Ureter (tissue), 1 donor: ENCODE measurements at places on chromosomes 3 and 15. TPM values are rescaled to one million over a fixed set of nuclear protein-coding genes. Genes with fewer than 3 reads are reported as not detected.
A peak's percentile ranks its signal among the peaks of the same experiment; 100 is the strongest.

GRCh38 chr15:89021224-89021623 lies 67.0 kb upstream of the ABHD2 start:
- peak; percentile 57 for DNase-seq

SLC12A1 gene
- not detected for total RNA-seq

- DNase-seq, result no peak
Observed at GRCh38 chr15:88623061-88623460, 1.9 kb downstream of the AEN start.

SLC28A1 gene
- total RNA-seq, result not detected

KIAA1143 gene
- total RNA-seq, result 27.4 TPM

- DNase-seq, result no peak
Observed at GRCh38 chr3:186614266-186614596, 1.4 kb downstream of the AHSG start.

- no peak for DNase-seq
Observed at GRCh38 chr15:80669663-80670273, 25.3 kb upstream of the ABHD17C start.

ACOX2 gene
- total RNA-seq, result 12.8 TPM

DNA sequence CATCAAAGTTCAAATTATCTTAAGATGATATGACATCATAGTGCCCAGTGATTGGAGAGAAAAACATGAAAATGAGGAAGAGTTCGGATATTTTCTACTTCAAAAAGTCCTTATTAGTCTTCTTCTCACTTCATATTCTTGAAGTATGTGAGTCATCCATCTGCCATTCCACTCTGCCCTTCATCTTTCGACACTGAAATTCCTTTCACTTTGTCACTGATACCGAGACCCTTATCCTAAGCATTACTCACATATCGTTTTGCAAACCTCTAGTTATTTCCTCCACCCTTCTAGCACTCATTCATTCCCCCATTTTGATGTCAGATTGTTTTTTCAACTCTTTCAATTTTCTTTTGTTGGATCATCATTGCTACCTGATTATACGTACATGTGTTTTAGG lies 4.0 kb downstream of the OR5H14 start:
- DNase-seq, result no peak

- DNase-seq, result no peak
Observed at GRCh38 chr3:66544619-66545429, 44.0 kb upstream of the LRIG1 start.

C2CD4A gene
- 0.49 TPM for total RNA-seq

TFRC gene
- 89.1 TPM for total RNA-seq

GRCh38 chr15:58212909-58213526 lies 74.8 kb downstream of the AQP9 start:
- DNase-seq, result no peak

DNA sequence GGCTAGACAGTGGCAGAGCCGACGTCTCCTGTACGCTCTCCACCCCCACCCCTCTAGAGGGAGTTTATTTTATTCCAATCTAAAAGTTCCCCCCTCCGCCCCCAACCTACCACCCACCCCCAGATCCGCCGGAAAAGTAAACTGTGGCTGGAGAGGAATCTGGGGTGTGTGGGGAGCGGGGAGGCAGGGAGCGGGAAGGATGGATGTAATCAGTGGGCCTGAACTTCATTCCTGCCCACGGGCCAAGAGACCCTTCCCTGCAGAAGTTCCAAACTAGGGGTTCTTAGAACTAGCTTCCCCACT lies 537 bp upstream of the CSRNP1 start:
- DNase-seq, result no peak

GRCh38 chr3:178971614-178972013 lies 100.0 kb downstream of the ZMAT3 start:
- DNase-seq, result no peak

DNA sequence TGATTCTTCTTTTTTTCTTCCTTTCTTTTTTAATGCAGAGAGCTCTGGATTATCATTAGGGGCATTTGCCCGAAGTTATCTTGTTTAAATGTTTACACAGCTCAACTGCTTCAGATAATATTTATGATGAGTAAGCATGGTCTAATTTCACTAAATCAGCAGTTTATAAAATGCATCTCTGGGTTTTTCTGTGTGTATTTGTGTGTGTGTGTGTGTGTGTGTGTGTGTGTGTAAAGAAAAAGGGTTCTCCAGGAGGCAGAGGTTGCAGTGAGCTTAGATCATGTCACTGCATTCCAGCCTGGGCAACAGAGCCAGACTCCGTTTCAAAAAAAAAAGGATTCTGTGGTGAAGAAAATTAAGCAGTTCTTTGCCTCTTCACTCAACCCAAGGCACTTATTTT lies 25.9 kb upstream of the TNFSF10 start:
- DNase-seq, result no peak

- no peak for DNase-seq
Observed at GRCh38 chr3:126459111-126459762, 16.5 kb downstream of the ZXDC start.

DNA sequence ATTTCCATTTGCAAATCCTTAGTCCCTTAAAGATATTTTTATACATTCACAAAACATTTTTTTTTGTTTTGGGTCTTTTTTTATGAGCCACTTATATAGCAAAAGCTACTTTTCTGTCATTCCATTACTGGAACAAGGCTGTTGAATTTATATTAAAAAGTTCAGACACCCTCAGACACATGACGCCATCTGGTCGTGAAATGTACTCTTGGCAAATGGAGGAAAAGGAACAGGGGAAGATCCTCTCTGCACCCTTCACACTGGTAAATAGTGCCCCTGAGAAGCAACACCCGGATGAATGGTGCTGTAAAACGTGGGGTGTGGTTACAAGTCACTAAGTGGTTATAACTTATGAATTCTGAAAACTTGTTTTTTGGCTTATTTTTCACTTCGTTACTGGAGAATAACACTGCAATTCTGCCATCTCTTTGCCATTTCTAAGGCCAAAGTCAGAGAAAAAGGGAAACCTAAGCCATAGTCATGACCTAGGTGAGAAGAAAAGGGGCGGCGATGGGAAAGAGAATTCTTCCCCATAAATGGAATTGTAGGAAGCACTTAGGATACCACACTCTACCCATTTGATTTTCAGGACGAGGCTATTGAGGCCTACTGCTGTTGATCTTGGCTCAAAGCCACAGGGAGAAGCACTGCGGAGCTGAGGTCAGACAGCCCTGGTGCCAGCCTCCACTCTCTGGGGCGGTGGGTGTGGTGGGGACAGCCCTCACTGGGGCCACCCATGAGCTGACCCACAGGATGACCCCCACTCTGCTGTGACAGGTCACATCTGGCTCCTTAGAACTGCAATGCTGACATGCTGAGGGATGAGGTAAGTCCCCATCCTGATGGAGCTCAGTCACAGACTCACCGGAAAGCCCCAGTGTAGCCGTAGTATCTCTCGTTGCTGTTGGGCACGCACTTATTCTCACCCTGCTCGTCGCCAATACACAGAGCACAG lies 21.9 kb downstream of the LTF start:
- no peak for DNase-seq

GRCh38 chr3:138509586-138509985 lies 75.2 kb downstream of the ESYT3 start:
- no peak for DNase-seq

SERINC4 gene
- total RNA-seq, result 0.34 TPM

- DNase-seq, result peak; percentile 78
Observed at GRCh38 chr15:83446904-83447709, at the start of gene SH3GL3. Gene SH3GL3, plus strand, starts transcription at chr15:83447341. Its CDS starts 193 bp downstream, at chr15:83447534.

DNA sequence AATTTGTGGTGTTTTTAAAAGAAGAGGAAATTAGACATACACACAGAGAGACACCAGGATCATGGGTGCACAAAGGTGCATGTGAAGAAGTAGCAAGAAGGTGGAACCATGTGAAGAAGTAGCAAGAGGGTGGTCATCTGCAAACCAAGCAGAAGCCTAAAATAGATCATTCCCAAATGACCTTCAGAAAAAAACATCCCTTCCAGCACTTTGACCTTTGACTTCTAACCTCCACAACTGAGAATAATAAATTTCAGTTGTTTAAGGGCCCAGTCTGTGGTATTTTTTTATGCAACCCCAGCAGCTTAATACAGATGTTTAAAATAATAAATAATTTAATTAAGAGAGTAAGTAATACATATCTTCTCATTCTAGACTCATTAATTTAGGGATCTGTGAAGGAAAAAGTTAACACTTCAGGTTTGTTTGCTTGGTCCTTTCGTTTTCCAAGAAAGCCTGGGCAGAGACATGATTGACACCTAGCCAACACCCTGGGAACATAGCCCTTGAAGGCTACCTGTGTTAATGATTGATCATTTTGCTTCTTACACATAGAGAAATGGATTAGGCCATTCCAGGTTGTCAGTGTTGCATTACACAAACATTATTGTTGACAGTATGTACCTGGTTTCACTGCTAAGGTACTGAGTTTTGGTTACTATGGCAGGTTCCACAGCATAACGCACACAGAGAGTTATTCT lies 1331.2 kb upstream of the GBE1 start:
- no peak for DNase-seq

DNA sequence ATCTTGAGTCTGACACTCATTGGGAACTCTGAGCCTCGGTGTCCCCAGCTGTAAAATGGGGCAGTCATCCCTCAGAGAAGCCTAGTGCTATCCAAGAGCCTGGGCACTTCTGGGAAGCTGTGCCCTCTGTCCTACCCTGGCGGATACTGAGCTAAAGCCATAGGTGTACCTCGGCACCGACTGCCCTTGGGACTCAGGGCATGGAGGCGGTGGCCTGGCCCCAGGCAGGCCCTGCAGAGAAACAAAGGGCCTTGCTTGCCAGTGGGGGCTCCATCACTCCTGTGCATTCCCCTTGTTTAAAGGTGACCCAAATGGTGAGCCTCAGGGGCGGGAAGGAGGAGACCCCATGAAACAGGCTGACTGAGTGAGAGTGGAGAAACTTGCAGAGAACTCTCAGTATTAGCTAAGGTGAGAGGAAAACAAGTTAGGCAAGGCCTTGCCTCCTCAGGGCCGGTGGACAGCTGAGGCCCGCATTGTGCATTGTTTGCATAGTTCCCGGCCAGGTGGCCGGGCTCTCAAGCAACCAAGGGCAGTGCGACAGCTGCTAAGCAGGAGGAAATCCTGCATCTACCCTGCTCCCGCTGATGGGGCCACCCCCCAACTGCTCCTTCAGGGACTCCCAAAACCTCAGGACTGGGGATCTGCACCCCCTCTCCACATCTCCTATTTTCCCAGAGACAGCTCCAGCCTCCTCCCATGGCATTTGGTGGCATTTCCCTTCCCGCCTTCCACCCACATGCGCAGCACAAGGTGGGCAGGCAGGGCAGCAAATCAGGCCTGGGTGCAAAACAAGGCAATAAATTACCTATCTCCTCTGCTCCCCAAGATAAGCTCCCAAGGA lies 4.3 kb downstream of the PFKFB4 start:
- no peak for DNase-seq

RFT1 gene
- total RNA-seq, result 33.3 TPM

DNA sequence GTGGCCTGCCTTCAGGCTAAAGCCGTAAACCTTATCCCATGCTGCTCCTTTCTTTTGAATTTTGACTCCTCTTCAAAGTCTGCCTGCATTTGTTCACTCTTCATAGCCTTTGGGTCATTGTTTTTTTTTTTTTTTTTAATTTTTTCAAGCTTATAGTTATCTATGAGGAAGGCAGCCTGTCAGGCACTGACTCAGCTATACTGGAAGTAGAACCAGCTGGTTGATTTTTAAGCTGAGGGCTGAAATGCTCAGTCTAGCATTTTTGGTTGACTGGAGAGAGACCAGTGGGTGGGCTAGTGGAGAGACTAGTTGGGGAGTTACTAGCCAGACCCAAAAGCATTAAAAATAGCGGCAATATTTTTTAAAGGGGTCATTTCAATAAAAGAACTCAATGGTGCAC lies 44.1 kb downstream of the C3orf20 start:
- no peak for DNase-seq

GRCh38 chr3:180252683-180253082 lies 215.9 kb upstream of the PEX5L start:
- DNase-seq, result no peak
